ENCODE measurements at places on chromosomes 4 and X. TPM values are rescaled to one million over a fixed set of nuclear protein-coding genes. Genes with fewer than 3 reads are reported as not detected.

- DNase-seq, result no peak
These were observed 67.7 kb downstream of the PPARGC1A start for GRCh38 chr4:23822181-23822580.

RAP1GDS1 gene
- total RNA-seq, result 96.5 TPM

DNA sequence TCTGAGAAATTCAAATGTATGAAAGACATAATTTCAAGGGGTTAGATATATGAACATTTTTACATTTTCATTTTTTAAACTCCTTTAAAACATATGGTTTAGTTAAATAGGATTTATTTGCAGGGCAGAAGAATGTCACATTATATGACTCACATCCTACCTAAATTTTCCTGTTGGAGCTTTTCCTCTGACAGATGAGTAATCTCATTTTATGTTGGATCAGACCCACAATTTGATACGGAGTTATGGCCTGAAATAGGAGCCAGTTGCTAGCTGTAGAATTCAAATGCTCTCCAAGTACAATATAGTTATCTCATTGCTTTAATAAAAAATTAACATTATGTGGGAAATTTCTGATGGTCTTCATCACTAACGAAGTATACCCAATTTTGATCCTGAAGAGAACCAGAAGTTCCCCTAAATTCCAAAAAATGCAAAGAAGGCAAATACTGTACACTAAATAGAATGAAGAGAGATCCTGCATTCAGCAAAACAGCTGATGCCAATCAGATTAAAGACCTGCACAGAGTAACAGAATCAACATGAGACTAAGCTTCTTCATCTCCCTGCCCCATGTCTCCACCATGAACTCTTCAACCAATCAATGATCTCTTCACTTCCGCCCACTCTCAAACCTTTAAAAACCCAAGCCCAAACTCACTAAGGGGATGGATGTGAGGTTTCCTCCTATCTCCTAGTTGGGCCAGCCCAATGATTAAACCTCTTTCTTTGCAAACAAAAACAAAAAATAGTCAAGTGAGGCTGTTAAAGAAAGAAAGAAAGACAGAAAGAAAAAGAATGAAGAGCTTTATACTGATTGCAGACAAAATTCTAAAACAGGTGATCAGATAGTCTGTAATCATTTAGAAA is 10.9 kb upstream of the EXOSC9 start:
- DNase-seq, result no peak

DNA sequence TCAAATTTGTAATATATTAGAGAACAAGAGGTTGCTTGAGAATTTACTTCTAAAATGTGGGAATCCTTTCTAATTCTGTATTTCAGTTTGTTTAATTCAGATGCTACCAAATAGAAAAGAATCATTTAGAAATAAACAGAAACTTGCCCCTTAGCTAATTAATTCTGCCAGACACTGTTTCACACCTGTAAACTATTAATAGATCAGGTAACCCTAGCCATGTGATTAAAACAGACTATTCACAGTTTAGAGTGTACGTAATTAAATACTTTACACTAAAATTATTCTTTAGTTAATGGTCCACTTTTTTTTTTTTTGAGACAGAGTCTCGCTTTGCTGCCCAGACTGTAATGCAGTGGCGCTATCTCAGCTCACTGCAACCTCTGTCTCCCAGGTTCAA is 124.0 kb downstream of the PTPN13 start:
- DNase-seq, result no peak

- no peak for DNase-seq
These were observed 467.0 kb downstream of the PPARGC1A start for GRCh38 chr4:23422878-23423277.

- DNase-seq, result no peak
These were observed 15.3 kb upstream of the NSUN7 start for GRCh38 chr4:40734497-40734896.

BMP15 gene
- total RNA-seq, result not detected

MAPK10 gene
- total RNA-seq, result 42.3 TPM

DNA sequence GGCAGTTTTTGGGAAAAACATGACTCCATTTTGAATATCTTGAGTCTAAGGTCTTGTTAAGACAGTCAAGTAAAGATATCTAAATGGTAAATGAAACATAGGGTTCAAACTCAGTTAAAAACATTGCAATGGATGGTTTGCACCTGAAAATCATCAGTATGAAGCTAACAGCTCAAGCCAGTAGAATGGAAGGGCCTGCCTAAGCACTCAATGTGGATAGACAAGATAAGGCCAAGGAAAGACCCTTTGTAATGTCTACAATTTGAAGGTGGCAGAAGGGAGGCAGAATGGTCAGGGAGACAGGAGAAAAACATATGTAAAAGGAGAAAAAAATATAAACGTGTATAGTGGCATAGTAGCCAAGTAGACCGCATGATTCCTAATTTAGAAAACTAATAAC is 78.2 kb downstream of the REELD1 start:
- no peak for DNase-seq

GRCh38 chr4:24273136-24273535 is 311.2 kb downstream of the DHX15 start:
- DNase-seq, result no peak
